COR-L47 (cell line): ENCODE measurements at places on chromosomes 16 and 17.

DNA sequence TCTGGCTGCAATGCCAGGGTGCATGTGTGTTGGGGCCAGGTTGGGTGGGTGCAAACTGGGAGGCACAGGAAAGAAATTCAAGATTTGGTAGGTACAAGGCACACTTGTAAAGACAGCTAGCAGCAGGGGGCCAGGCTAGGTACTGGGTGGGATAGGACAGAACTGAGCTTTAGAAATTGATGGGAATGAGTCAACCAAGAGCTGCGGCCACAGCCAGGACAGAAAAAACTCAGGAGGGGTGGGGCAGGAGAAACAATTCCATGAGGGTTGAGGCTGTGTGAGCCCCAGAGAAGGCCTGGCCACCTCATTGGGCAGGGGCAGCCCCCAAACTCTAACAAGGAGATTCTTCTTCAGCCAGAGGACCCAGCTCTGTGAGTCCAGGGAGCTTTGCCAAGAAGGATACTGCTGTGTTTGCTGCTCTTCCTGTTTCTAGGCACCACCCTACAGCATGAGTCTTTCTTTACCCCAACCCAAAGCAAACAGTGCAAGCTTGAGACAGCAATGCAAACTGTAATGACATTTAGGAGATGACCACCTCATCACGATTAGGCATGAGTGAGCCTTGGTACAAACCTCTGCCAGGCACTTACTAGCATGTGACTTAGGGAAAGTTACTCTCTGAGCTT, 21.3 kb upstream of the CCDC182 start:
- peak; percentile 27 for DNase-seq

DNA sequence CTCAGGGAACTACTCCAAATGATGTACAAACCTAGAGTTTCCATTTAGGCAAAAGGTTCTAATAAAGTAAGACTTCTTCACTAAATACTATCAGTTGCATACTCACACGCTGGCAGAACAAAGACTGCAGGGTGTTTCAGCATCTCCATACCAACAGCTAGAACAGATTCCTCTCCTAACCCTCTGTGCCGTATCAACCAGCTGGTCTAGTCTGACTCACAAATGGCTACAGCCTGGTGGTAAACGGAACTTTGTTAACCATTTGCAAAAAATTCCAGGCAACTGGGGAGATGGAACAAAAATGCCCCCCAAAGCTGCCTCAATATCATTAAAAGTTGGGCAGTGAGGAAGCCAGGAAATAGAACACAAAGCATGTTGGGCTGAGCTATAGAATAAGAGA, 217.1 kb downstream of the GRIN2A start:
- no peak for DNase-seq

DNA sequence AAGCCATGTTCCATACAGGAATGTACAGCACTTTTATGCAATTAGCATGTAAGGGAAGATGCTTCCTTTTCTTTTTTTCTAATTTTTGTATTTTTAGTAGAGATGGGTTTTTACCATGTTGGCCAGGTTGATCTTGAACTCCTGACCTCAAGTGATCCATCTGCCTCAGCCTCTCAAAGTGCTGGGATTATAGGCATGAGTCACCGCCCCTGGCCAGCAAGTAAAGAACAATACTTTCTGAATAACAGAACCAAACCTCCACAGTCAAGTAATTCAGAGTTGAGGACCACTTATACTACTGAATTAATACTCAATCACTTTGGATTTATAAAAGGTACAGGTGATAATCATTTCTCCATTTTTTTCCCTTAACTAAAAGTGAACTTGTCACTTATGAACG, 13.0 kb downstream of the C16orf87 start:
- DNase-seq = no peak

- DNase-seq = no peak
These were observed 2.3 kb downstream of the VKORC1 start for GRCh38 chr16:31092330-31092729.

GRCh38 chr17:16005636-16006035, 6.0 kb downstream of the TTC19 start:
- DNase-seq = no peak

- DNase-seq = no peak
These were observed 30.7 kb downstream of the GPRC5B start for GRCh38 chr16:19853742-19854542.

- DNase-seq = no peak
These were observed 2.8 kb upstream of the LPCAT2 start for GRCh38 chr16:55506083-55506482.

DNA sequence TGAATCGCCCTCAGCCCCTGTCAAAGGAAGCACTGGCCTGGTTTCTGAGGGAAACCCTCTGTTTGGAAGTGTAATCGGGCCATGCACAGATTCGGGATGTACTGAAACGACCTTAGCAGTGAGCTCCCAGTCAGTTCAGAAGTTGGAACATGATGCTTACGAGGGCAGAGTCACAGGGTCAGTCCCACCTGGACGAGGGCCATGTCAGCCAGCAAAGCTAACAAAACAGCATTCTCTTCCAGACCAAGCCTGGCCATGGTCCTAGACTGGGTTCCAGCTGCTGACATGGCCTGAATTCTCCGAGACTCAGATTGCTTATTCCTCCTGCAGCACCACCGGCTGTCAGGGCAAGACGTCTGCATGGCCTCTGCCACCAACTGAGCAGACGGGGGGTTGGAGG, 192.2 kb upstream of the WSCD1 start:
- DNase-seq = no peak

DNA sequence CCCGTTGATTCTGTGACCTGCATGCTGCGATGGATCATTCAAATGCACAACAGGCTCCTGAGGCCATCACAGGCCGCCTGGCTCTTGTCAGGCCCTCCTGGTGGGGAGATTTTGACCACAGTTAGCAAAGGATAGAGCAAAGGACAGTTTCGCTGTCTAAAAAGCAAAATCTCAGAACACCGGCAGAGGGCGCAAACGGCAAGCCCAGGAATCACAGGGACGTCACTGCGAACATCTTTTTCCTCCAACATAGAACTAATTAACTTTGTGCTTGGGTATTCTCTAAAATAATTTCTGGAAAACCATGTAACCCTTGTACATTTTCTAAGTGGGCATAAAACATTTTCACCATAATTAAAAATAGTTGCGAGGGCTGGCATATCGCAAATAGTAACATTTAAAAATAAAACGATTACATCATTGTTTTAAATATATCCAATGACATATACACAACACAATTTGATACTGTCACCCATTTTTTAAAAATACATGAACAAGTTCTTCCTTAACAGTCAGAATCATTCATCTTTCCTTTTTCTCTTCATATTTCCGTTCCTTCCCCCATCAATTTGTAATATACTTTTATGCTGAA, 19.7 kb upstream of the SLC47A1 start:
- no peak for DNase-seq

DNA sequence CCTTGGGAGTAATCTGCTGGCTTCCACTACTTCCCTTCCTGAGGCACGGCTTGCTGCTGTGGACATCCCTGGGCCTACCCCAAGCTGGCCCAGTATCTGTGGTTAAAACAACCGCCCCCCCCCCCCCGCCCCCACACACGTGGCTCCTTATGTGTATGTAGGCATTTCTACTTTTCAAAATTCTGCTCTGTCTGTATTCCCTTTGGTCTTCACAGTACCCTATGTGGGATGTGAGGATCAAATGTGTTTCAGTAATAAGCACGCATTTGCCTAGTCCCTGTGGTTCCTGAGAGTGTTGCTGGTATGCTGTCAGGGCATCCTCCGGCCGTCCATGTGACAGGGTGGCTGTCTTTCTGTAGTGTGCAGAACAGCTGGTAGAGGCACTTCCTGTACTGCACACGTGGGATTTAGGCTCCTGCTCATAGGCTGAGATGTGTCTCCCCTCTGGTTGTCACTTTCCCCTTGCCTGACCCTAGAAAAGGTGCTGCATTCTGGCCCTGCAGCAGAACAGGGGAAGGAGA, 2.2 kb downstream of the NT5M start:
- no peak for DNase-seq

- DNase-seq = no peak
These were observed 93.3 kb downstream of the CMIP start for GRCh38 chr16:81537721-81538561.

DNA sequence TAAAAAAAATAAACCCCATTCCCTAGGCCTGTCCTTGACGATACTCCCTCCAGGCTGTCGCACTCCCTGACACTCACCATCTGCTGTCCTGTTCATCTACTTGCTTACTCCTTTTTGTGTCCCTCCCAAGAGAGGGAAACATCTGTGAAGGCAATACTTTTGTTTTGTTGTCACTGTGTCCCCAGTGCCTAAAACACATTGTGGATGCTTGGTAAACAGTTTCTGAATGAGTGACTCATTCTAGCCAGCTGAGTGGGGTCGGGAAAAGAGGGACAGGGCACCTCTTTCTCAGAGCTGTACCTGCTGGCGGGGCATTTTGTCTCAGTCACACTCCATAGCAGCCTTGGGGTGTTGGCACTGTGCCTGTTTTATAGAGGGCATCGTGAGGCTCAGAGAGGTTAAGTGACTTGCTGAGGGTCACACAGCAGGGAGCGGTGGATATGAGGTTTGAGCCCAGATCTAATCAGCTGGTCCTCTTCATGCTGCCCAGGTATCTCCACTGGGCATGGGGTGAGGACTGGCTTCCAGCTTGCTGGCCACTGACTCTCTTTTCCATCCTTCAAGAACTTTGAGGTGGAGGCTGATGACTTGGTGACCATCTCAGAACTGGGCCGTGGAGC, 15.6 kb downstream of the MAP2K3 start:
- DNase-seq = no peak

DNA sequence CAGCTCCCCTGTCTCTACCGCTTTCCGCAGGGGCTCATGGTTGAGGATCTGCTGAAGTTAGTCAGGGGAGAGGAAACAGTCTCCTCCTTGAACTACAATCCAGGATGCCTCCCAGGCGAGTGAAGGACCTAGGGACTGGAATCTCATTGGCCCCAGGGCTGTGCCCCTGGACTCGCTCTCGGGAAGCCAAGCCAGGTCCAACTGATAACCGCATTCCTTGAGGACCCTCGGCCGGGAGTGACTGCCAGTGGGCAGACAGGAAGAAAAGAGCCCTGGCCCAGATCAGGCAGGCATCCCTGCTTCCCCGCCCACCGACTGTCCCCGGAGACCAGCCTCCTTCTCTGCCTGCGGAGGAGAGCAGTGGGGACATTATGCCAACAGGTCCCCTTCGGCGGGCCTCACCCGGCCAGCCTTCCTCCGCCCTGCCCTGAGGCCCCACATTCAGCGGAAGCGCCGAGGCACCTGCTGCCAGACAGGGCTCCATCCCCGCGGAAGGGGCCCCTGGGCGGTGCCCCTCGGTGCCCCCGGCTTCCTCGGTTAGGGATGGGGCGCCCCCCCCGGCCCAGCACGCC, 776 bp downstream of the LRRC75A start:
- no peak for DNase-seq

- DNase-seq = no peak
These were observed 98.2 kb upstream of the GNAO1 start for GRCh38 chr16:56093055-56093454.

DNA sequence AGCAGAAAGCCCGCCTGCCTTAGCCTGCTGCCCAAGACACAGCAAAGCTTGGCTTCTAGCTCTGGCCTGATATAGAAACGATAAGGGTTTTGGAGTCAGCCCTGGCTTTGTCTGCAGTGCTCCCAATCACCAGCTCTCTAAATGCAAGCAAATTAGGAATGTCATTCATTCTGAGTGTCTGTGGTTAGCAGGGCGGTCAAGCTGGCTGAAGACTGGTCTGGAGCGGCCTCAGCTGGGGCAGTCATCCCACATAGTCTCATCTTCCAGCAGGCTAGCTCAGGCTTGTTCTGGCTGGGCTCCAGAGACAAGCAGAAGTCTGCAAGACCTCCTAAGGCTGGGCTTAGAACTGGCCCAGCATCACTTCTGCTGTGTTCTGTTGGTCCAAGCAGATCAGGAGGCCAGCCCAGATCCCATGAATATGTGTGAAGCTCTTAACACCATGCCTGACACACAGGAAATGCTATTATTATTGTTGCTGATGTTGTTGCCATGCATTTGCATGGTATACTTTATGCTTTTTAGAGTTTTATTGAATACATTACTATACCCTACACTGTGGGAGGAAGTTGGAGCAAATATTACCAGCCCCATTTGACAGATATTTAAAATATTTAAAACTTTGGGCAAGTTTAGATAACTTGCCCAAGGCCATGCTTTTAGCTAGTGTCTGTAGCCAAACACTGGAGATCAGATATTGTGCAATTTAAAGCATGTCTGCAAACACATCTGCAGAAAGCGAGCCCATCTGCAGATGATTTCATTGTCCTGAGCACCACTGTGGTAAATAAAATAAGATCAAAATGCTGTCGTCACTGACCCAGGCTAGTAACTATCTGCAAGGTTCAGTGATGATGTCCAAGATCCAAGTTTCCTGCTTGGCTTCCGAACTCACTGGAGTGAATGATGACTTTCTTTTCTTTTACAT, 24.8 kb downstream of the TMC7 start:
- DNase-seq = no peak

- no peak for DNase-seq
These were observed 30.5 kb downstream of the CEP295NL start for GRCh38 chr17:78872486-78872885.

DNA sequence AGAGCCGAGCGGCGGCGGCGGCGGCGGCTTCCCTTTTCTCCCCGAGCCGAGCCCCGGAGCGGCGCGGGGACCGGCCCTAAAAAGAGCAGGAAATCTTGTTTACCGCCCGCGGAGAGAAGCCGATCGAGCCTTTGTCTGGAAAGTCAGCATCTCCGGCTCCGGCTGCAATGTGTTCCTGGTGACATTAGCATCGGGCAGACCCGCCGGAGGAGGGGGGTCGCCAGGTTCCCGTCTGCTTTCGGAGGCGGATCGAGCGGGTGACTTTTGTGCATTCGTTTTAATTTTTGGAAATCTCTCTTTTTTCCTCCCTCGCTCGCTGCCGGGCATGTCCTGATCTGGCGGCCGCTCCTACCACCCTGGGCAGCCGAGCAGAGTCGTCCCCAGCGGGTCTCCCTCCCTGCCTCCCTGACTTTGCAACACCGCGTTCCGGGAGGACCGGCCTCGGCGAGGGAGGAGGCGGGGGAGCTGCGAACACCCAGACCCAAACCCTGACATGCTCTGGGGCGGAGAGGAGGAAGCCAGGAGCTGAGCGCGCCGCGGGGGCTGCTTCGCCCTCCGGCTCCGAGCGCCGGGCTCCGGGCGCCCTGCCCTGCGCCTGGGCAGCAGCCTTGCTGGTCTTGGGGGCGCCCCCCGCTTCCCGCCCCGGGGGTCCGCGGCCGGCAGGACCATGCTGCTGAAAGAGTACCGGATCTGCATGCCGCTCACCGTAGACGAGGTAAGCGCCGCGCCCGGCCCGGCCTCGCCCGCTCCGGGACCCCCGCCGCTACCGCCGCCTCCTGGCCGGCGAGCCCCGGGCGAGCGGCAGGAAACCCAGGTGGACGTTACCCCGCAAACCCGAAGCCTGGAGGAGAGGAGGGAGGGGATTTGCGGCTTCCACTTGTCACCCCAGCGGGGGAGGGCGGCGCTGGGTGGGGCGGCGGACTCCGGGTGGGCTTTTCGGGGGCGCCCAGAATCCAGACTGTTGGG, 690 bp downstream of the PITPNC1 start:
- peak; percentile 26 for DNase-seq
